ENCODE measurements at places on chromosomes 7 and 10.

GRCh38 chr7:146411975-146412374 is 295.4 kb downstream of the CNTNAP2 start:
- no peak overlapping the region for H3K27ac ChIP-seq
- H3K4me1 ChIP-seq, result no peaks in the 10 kb centered on the region
- H3K27me3 ChIP-seq, result no peaks in the 10 kb centered on the region
- H3K36me3 ChIP-seq, result no peaks in the 10 kb centered on the region

DNA sequence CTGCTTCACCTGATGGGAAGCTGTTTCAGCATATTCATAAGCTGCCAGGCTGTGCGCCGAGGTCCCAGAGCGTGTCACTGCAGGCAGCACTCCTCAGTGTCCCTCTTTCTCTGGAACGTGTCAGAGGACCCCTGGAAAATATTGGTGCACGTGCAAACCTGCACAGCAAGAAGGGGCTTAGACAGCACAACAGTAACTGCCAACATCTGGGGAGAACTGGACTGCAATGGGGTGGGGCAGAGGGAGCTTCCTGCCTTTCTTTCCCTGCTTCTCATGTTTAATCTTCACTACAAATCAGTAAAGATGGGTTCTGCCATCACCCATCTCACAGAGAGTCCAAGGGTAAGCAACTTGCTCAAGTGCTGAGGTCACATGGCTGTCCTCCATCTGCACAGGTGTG is 86.5 kb upstream of the GPR26 start:
- peaks cover 3% of the 10 kb centered on the region for H3K4me1 ChIP-seq
- H3K4me3 ChIP-seq, result no peak overlapping the region
- no peak for DNase-seq
- H3K27ac ChIP-seq, result no peak overlapping the region
- H3K27me3 ChIP-seq, result peaks cover 86% of the 10 kb centered on the region

- H3K4me1 ChIP-seq, result no peaks in the 10 kb centered on the region
- H3K27ac ChIP-seq, result no peak overlapping the region
- H3K27me3 ChIP-seq, result no peaks in the 10 kb centered on the region
- no peaks in the 10 kb centered on the region for H3K36me3 ChIP-seq
Measured at GRCh38 chr10:128812000-128812399, 655.0 kb upstream of the MGMT start.

GRCh38 chr7:55593515-55594318 is 21.4 kb upstream of the VOPP1 start:
- peaks cover 6% of the 10 kb centered on the region for H3K27me3 ChIP-seq
- peak; percentile 64 for DNase-seq
- no peak overlapping the region for H3K4me3 ChIP-seq
- peaks cover 26% of the 10 kb centered on the region for H3K4me1 ChIP-seq
- H3K27ac ChIP-seq, result peak overlapping the region; percentile 62

DNA sequence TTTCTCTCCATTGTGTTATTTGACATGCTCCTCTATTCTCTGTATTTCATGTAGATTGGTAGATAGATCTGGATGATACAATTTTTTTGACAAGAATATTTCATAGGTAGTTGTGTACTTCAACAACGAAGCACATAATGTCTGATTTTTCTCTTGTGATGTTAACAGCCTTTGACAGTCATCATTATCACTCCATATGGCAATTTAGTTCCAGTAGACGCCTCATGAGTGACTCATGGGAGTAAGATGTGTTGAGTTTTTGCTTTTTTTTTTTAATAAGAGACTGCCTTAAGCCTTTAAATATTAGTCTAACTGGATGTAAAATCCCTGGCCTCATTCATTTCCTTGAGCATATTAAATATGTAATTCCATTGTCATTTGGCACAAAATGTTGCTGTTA is 123.5 kb upstream of the ZNF32 start:
- no peak for DNase-seq
- peaks cover 6% of the 10 kb centered on the region for H3K27me3 ChIP-seq
- no peak overlapping the region for H3K4me3 ChIP-seq
- peaks cover 2% of the 10 kb centered on the region for H3K36me3 ChIP-seq
- H3K27ac ChIP-seq, result no peak overlapping the region

GRCh38 chr7:42164881-42165428 is 72.1 kb downstream of the GLI3 start:
- H3K27ac ChIP-seq, result no peak overlapping the region
- H3K4me1 ChIP-seq, result no peaks in the 10 kb centered on the region
- no peak overlapping the region for H3K4me3 ChIP-seq
- no peaks in the 10 kb centered on the region for H3K27me3 ChIP-seq
- H3K36me3 ChIP-seq, result no peaks in the 10 kb centered on the region

DNA sequence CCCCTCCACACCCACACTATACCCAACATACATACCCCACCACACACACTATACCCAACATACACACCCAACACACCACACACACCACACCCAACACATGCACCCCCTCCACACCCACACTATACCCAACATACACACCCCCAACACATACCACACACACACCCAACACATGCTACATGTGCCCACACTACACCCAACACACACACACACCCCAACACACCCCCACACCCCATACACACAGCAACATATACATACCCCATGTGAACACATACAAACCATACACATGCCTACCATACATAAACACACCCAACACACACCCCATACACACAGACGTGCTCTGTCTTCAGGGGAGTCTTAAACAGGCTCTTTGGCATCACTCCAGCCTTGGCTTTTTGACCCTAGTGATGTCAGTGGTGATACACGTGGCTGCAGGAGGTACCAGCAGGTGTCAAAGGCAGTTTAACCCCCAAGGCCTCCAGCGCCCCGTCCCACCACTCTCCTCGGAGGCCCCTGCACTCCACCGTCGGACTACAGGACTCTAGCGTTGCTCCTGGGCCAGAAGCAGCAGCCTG is 73.4 kb downstream of the HIPK2 start:
- H3K4me1 ChIP-seq, result peaks cover 16% of the 10 kb centered on the region
- no peaks in the 10 kb centered on the region for H3K27me3 ChIP-seq
- H3K27ac ChIP-seq, result no peak overlapping the region

- H3K4me1 ChIP-seq, result peaks cover 2% of the 10 kb centered on the region
- DNase-seq, result no peak
Measured at GRCh38 chr7:39553436-39553835, 12.8 kb upstream of the YAE1 start.

DNA sequence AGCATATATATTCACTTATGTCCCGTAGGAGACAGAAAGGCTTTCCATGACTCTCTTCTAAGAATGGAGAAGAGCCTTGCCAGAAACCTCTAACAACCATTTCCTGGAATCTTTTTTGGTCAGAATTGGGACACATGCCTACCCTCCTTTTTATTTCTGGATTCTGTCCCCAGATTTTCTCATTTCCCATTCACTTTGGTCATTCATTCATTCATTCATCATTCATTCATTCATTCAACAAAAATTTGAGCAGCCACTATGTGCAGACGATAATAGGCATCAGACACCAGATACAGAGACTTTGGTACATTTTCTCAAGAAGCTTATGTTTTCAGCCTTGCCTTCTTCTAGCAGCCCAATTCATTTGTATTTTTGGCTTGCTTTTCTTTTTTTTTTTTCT is 6.0 kb downstream of the ENTPD7 start:
- H3K36me3 ChIP-seq, result peaks cover 3% of the 10 kb centered on the region
- no peak for DNase-seq
- H3K27ac ChIP-seq, result no peak overlapping the region
- H3K4me3 ChIP-seq, result no peak overlapping the region
- no peaks in the 10 kb centered on the region for H3K27me3 ChIP-seq

DNA sequence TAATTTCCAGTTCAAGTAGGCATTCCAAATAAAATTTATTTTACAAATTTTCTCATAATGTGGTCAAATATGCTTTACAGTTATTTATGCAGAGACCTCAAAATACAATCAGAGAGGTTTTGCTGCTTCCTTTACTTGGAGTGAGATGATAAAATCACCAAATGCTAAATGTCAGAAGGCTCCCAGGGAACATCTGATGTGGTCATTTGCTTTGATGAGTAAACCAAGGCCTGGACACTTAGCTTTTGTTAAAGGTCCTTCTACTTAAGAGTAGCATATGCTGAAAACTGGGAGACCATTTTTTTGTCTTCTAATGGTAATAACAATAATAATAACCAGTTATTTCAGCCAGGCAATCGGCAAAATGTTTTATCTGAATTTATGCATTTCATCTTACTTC is 60.6 kb upstream of the AKR1E2 start:
- no peak for DNase-seq
- no peaks in the 10 kb centered on the region for H3K36me3 ChIP-seq
- no peak overlapping the region for H3K27ac ChIP-seq
- H3K4me1 ChIP-seq, result no peaks in the 10 kb centered on the region

- H3K27ac ChIP-seq, result no peak overlapping the region
- H3K27me3 ChIP-seq, result no peaks in the 10 kb centered on the region
- H3K4me1 ChIP-seq, result no peaks in the 10 kb centered on the region
- no peak overlapping the region for H3K4me3 ChIP-seq
- DNase-seq, result no peak
Measured at GRCh38 chr7:106824458-106824857, 40.6 kb upstream of the PIK3CG start.

DNA sequence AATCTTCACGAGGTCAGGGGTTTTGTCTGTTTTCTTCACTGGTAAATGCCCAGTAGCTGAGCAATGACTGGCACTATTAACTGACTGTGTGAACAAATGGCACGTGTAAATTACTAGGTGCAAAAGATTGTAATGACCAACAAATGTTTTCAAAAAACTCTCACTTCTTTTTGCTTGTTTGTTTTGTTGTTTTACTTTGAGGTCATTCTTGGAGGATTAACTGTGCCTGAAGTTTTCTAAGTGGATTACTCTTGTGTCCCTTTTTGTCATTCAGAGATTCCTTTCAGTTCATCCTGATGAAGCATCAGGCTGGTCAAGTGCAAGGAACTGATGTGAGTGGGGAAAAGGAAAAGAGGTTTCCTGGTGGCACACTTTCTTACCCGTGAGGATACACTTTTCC is 74.4 kb upstream of the PPP1R3C start:
- H3K27me3 ChIP-seq, result peaks cover 26% of the 10 kb centered on the region
- no peak overlapping the region for H3K27ac ChIP-seq
- H3K4me3 ChIP-seq, result no peak overlapping the region
- no peaks in the 10 kb centered on the region for H3K4me1 ChIP-seq
- no peaks in the 10 kb centered on the region for H3K36me3 ChIP-seq
- no peak for DNase-seq

DNA sequence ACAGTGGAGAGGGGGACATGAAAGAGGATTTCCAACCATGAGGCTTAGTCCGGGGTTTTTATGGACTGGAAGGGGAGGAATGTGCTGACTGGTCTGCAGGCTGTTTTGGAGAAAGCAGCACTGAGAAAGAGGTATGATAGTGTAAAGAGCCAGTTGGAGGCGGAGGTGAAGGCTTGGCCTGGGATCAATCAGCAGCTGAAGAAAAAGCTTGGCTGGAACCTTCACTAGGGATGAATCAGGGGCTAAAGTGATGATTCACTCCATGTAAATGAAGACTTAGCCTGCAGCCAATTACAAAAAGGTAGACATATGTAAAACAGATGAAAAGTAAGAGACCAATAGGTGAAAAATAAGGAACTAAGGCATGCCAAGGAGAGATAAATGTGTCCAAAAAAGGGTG is 1382.6 kb downstream of the GATA3 start:
- H3K36me3 ChIP-seq, result peaks cover 2% of the 10 kb centered on the region
- no peak for DNase-seq
- no peaks in the 10 kb centered on the region for H3K4me1 ChIP-seq

DNA sequence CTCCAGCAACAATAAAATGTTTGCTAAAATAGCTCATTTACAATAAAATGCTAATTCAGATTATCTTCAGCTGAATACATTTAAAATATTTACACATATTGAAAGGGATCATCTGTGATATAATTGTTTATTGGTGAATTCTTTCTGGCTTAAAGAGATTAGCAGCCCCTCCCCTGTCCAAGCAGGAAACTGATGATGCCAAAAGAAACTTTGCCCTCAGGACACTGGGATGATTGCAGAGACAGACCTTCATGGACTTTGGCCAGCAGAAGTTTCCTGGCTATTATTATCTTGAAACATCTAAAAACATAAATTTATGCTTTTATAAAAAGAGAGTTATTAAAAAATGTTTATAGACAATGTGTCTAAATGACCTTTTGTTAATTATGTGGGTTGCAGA is 764.9 kb upstream of the MBL2 start:
- no peaks in the 10 kb centered on the region for H3K4me1 ChIP-seq
- H3K4me3 ChIP-seq, result no peak overlapping the region
- no peaks in the 10 kb centered on the region for H3K27me3 ChIP-seq
- H3K27ac ChIP-seq, result no peak overlapping the region
- H3K36me3 ChIP-seq, result no peaks in the 10 kb centered on the region
- DNase-seq, result no peak

- no peaks in the 10 kb centered on the region for H3K36me3 ChIP-seq
- no peak for DNase-seq
- H3K27ac ChIP-seq, result no peak overlapping the region
- H3K4me1 ChIP-seq, result no peaks in the 10 kb centered on the region
Measured at GRCh38 chr7:157634401-157635147, 297.8 kb downstream of the DNAJB6 start.

- H3K4me1 ChIP-seq, result no peaks in the 10 kb centered on the region
- no peaks in the 10 kb centered on the region for H3K36me3 ChIP-seq
- H3K27ac ChIP-seq, result no peak overlapping the region
- DNase-seq, result no peak
- no peak overlapping the region for H3K4me3 ChIP-seq
Measured at GRCh38 chr7:35355199-35355598, 101.3 kb upstream of the TBX20 start.

- peak; percentile 54 for DNase-seq
- H3K36me3 ChIP-seq, result no peaks in the 10 kb centered on the region
- no peaks in the 10 kb centered on the region for H3K27me3 ChIP-seq
- H3K27ac ChIP-seq, result no peak overlapping the region
- peak overlapping the region; percentile 78 for H3K4me3 ChIP-seq
Measured at GRCh38 chr7:2451171-2452073, 24.8 kb downstream of the GRIFIN start.

- H3K4me3 ChIP-seq, result no peak overlapping the region
- H3K36me3 ChIP-seq, result peaks cover 2% of the 10 kb centered on the region
- no peak overlapping the region for H3K27ac ChIP-seq
- no peak for DNase-seq
- peaks cover 2% of the 10 kb centered on the region for H3K4me1 ChIP-seq
- peaks cover 42% of the 10 kb centered on the region for H3K27me3 ChIP-seq
Measured at GRCh38 chr10:8531116-8531515, 476.6 kb downstream of the GATA3 start.

DNA sequence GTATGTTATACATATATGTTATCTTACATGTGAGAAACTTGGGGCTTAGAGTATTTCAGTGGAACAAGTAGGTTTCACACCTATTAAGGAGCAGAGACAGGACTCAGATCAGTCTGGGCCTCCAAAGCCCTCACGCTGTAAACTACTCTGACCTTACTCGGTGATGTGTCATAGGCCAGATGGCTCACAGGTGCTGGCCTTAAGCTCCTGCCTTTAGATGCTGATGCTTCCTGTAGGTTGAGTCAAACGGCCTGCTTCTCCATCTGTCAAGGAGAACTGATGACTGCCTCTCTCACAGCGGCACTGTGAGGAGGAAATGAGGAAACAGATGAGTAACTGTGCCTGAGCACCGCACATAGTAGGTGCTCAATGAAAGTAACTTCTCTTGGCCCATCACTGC is 312.6 kb upstream of the COBL start:
- H3K27ac ChIP-seq, result no peak overlapping the region
- H3K27me3 ChIP-seq, result no peaks in the 10 kb centered on the region
- no peaks in the 10 kb centered on the region for H3K4me1 ChIP-seq
- no peaks in the 10 kb centered on the region for H3K36me3 ChIP-seq
- DNase-seq, result no peak
- no peak overlapping the region for H3K4me3 ChIP-seq

- no peaks in the 10 kb centered on the region for H3K36me3 ChIP-seq
- DNase-seq, result no peak
- H3K27me3 ChIP-seq, result no peaks in the 10 kb centered on the region
Measured at GRCh38 chr10:133194151-133194550, 34.1 kb downstream of the KNDC1 start.

- H3K27me3 ChIP-seq, result peaks cover 21% of the 10 kb centered on the region
- H3K4me1 ChIP-seq, result no peaks in the 10 kb centered on the region
- no peaks in the 10 kb centered on the region for H3K36me3 ChIP-seq
- no peak for DNase-seq
- no peak overlapping the region for H3K27ac ChIP-seq
- no peak overlapping the region for H3K4me3 ChIP-seq
Measured at GRCh38 chr7:113198226-113198625, 79.9 kb upstream of the SMIM30 start.

Measured in T-helper 17 cell (primary cell).